Activated T-cell treated with anti-CD3 and anti-CD28 coated beads, Interleukin-2, amount 50 U/mL, for 72 hours (primary cell): ENCODE measurements at places on chromosomes 3 and 15. TPM values are rescaled to one million over a fixed set of nuclear protein-coding genes. Genes with fewer than 3 reads are reported as not detected.

Gene CLDN18
- not detected for total RNA-seq

Gene ZCWPW2
- total RNA-seq, result 0.55 TPM

Gene KY
- not detected for total RNA-seq

DNA sequence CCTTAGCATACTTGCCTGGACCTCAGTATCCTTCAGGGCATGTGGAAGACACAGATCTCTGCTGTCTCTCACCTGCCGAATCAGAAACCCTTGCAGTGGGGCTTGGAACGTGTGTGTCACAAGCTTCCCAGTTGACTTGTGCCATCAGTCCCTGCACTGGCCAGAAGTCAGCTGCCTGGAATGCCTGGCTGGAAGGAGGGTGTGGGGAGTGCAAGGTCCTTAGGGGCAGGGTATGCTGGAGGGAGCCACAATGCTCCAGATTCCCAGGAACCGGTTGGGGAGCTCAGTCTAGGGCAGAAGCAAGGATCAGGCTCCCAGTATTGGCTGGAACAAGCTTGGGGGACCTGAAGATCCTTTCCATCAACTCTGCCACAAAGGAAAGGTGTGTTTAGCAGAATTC is 27.1 kb downstream of the SPSB4 start:
- DNase-seq, result no peak

GRCh38 chr15:51493892-51494291 is 128.7 kb downstream of the DMXL2 start:
- no peak for DNase-seq
